Central memory CD8-positive, alpha-beta T cell (primary cell): ENCODE measurements at places on chromosomes 12 and 14.
A peak's percentile ranks its signal among the peaks of the same experiment; 100 is the strongest.

GRCh38 chr12:127515941-127516340 is 751.0 kb upstream of the TMEM132C start:
- no peak for DNase-seq

GRCh38 chr14:88196925-88197324 is 126.1 kb downstream of the KCNK10 start:
- DNase-seq: no peak

DNA sequence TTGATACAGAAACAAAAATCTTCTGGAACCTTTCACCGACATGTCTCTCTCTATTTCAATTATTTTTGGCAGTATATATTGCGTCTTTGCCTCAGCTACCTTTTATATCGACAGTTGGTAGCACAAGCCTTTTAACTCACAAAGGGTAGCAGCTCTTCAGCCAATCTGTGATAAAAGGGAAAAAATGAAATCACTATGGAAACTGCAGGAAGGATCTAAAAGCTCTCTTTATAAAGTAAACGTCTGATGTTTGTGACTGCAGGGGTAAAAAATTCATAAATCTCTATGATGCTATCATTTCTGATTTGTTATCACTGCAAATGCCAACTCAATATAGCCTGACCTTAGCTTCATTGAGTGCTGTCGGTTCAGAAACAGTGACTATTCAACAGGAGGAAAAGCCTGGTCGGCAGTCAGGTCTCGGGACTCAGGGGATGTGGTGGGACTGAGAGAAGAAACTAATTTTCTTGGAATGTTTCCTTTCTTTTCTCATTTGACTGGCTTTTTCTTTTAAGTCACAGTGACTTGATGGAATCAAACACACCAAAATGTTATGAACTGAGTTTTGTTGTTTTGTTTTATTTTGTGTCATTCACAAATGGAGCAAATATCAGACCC is 5.9 kb upstream of the RMST start:
- no peak for DNase-seq

DNA sequence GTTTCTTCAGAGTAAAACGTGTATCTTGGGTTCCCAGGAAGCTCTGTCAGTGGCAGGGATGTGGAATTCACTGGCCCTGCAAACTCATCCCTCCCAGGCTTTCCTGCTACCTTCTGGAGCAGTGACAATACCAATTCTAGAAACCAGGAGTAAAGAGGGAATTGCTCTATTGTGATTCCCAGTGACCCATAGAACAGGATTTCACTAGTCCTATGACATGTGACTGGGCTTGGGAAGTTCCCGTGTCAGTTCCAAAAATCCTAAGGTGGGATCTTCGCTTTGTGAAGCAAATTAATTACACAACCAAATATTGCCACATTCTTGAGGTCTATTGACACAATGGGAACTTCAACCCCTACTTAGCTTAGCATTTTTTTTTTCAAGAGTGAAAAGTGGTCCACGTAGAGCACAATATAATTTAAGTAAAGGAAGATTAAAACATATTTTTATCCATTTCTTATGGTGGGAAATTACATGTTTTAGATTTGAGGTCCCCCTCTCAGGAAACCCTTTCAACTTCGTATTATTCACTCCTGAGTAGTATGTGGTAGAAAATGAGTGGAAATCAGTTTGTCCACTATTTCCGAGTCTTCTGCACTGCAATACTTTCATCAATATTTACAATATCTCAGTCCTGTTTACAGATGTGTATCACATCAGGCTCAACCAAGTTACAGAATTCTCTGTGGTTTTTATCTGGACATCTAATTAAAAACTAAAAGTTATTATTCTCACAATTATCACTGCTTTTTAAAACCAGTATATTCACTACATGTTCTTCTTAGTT is 88.9 kb upstream of the SOX5 start:
- no peak for DNase-seq

- DNase-seq: no peak
Observed at GRCh38 chr12:103494734-103495468, 867 bp downstream of the C12orf42 start.

GRCh38 chr12:66441905-66442559 is 139.7 kb downstream of the HELB start:
- no peak for DNase-seq

DNA sequence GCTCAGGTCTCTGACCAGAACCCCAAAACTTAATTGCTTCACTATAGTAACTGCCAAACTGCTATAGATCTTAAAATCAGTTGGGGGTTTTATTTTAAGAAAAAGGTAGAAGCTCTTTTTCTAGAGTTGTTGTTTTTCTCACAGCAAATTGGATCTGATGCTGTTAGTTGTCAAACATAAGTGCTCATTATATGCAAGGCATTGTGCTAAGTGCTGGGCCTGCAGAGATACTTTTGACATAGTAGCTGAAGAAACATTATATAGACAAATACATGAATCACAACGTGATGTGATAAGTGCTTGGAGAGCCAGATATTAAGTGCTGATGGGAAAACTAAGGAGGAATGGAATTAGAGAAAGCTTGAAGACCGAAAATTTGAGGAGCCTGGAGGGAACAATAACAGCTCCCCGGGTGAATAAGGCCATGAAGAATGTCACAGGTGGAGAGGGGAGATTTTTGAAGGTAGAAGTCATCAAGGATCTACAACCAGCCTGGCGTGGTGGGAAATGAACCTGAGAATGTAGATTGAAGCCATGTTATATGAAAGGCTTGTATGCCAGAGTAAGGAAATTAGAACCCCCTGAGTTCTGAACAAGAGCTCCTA is 126.5 kb downstream of the DYRK2 start:
- DNase-seq: no peak

- DNase-seq: no peak
Observed at GRCh38 chr14:99352688-99353280, 80.8 kb upstream of the BCL11B start.

DNA sequence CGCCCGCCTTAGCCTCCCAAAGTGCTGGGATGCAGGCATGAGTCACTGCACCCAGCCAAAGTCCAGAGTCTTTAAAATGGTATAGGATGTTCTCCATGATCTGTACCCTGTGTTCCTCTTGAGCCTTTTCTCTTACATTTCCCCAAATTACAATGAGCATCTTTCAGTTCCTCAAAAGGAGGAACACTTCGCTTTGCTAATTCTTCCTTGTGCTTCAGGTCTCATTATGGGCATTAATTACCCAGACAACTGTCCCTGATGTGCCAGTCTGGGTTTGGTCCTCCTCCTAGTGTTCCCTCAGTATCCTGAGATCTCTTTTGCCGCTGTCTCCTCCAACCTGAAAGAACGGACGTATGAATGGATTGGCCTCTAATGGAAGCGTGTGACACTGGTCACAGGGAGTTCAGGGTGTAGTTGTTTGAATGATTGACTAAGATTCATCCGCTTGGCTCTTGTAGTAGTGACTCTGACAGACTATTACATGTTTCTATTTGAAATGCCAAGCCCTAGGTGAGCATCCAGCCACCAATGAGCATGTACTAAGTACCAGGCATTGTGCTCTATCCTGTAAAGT is 8.2 kb downstream of the PRKCH start:
- no peak for DNase-seq

DNA sequence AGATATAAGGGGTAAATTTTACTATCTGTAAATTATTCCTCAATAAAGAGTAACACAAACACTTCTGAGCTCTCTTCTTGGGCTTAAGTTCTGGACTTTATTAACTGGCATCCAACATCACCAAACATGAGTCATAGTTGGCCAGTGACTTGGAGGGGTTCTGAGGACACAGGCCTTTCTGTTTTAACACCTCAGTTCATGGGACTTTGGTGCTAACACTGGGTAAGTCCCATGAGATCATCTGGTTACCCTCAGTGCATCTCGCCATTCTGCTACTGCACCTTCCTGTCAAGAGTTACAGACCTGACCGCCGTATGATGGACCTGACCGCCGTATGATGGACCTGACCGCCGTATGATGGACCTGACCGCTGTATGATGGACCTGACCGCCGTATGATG is 9.9 kb downstream of the SLC15A4 start:
- DNase-seq: no peak

GRCh38 chr12:109301643-109302168 is 7.4 kb downstream of the FOXN4 start:
- DNase-seq: no peak

- peak; percentile 11 for DNase-seq
Observed at GRCh38 chr12:49233842-49234526, 30.9 kb upstream of the TUBA1C start.

DNA sequence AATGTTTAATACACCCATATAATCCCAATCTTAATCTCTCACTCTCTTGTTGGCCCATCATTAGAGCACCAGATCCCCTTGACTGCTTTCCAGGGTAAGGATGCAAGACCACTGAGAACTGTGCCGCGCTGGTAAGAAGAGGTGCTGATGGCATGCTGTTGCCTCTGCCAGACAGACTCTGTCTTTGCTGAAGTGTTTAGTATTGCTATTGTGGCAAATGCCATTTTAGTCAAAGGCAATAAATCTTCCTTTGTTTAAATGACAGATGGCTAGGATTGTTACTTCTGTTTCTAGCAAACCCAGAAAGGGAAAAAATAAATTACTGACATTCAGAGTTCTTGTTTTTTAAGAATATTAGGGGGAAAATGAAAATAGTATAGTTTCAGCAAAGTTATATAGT is 152.3 kb downstream of the MON2 start:
- no peak for DNase-seq

DNA sequence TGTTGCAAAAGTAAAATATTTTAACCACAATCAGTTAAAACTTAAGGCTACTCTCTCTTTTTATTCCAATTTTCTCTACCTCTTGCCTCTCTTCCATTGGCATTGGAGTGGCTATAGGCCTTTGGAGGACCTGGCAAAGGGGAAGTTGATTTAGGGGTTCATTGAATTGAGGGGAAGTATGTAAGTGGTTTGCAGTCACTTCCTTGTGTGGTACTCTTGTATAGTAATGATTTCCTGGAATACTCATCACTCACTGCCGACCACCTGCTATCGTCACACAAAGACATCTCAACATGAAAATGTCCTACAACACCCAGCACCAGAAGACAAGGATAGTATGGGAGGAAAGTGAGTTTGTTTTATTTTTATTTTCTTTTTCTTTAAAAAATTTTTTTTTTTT is 45.7 kb upstream of the CPM start:
- no peak for DNase-seq

- DNase-seq: no peak
Observed at GRCh38 chr12:52542785-52543318, 10.1 kb downstream of the KRT71 start.

DNA sequence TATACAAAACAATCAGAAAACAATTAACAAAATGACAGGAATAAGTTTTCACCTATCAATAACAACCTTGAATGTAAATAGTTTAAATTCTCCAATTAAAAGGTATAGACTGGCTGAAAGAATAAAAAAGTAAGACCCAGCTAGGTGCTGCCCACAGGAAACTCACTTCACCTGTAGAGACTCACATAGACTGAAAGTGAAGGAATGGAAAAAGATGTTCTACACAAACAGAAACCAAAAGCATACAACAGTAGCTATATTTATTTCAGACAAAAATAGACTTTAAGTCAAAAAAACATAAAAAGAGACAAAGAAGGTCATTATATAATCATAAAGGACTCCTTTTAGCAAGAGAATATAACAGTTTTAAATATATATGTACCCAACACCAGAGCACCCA is 152.4 kb upstream of the PWP1 start:
- DNase-seq: no peak

- no peak for DNase-seq
Observed at GRCh38 chr12:42208574-42208973, 29.5 kb downstream of the YAF2 start.

DNA sequence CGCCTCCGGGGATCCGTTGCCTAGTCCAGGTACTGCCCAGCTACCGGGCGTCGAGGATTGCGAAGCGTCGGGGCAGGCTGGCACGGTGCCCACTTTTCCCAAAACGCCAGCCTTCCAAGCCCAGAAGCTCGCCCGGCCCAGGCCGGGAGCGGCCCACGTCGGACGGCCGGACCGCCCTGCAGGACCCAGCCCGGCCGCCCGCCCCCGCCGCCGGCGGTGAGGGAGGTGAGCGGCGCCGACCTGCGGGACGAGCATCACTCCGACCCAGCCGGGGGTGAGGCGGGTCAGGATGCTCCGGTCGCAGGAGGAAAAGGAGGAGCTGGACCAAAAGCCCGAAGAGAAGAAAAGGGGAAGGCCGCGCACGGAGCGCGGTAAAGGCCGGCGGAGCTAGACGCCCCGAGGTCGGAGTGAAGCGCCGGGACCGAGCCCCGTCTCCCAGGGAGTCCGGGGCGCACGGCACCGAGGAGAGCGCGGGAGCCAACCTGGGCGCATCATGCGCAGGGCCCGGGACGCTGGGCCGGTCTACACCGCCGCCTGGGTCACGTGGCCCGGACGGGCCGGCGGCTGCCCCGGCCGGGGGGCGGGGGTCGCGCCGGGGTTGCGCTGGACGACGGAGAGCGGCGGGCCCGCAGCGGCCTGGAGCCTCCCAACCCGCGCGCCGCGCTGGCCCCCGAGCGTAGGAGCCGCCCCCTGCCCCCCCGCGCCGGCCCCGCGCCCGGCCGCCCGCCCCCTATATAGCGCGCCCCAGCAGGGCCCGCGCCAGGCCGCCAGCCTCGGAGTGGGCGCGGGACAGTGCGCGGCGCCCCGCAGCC is at the start of gene AQP5:
TSS of gene AQP5 (plus strand) at position 762 of the 812 bp plus-strand sequence. CDS start 146 bp downstream, outside the sequence.
- DNase-seq: no peak

DNA sequence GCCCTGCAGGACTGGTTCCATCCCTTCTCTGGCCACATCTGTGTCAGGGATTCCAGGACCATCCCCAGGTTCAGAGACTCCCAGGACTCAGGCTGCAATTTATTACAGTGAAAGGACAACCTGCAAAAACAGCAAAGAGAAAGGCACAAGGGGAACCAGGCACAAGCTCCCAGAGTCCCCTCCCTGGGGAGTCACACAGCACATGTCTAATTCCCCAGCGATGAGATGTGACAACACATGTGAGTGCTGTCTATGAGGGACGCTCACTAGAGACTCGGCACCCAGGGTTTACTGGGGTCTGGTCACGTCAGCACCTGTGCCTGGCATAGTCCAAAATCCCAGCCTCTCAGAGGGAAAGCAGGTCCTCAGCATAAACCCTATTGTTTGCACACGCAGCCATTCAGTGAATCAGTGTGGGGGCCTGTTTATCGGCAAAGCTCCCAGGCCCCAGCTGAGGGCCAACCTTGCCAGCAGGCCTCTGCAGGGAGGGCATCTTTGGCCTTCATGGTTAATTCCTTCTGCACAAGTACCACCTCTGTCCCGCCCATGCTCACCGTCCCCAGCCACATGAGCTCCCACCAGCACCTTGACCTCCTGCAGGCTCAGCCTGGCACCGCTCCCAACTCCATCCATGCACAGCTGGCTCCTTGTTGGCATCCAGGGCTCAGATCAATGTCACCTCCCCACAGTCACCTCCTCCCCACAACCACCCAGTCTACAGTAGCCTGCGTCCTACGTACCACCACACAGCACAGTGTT is 198.9 kb upstream of the SFSWAP start:
- DNase-seq: no peak

DNA sequence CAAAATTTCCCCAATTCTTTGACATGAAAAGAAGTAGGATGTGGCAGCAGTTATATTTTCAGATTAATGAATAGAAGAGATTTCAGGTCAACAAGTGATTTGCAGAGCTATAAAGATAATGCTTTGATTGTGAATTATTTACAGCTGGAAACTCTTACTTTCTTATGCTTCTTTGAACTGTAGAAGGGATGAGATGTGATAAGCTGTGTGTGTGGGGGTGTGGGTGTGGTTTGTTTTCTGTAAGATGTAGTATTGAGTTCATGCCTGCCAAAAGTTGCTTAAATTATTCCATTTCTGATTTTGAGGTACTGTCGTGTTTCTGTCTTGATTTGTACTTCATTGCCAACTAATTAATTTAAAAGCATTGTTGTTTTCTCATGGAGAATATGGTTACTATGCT is 22.7 kb downstream of the AEBP2 start:
- DNase-seq: no peak

- DNase-seq: no peak
Observed at GRCh38 chr14:75428230-75429104, 645 bp downstream of the JDP2 start.

GRCh38 chr12:64088431-64089349 is 133.4 kb downstream of the KICS2 start:
- no peak for DNase-seq
